H4 (cell line): ENCODE measurements at places on chromosomes 5 and 9. TPM values are rescaled to one million over a fixed set of nuclear protein-coding genes. Genes with fewer than 3 reads are reported as not detected.

DNA sequence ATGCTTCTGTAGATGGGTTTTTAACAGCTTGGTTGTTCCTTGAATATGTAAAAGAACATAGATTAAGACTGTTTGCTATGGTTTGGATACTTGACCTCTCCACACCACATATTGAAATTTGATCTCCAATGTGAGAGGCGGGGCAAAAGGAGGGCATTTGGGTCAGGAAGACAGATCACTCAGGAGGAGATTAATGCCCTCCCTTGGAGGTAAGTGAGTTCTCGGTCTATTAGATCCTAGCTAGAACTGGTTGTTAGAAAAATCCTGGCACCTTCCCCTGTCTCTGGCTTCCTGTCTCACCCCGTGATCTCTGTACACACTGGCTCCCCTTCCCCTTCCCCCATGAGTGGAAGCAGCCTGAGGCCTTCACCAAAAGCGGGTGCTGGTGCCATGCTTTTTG lies 281.1 kb upstream of the ANKRD55 start:
- DNase-seq: no peak

- no peak for DNase-seq
These were observed 16.7 kb downstream of the NXNL2 start for GRCh38 chr9:88551546-88552137.

- DNase-seq: no peak
These were observed 59.5 kb downstream of the PIK3R1 start for GRCh38 chr5:68274847-68275651.

DNA sequence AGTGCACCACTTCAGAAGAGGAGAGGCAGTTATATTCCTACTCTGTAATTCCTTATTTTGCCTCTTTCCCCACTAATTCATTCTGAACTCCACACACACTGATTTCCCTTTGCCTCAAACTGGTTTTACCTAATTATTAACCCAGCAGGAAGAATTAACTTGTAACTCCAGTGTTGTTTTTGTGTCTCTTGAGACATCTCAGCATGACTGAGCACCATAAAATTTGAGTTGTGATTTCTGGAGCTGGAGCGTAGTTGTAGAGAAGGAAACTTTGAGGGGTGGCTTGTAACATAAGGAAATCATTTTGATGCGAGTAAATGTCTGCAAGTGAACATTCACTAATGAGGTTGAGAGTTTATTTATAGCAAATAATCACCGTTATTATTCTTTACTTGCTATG lies 265.2 kb downstream of the TMEM38B start:
- no peak for DNase-seq

- DNase-seq: no peak
These were observed 23.6 kb upstream of the SLC6A3 start for GRCh38 chr5:1468629-1469527.

- DNase-seq: peak; percentile 83
These were observed 192.6 kb upstream of the PRDM9 start for GRCh38 chr5:23314827-23315226.

The ABO gene
- total RNA-seq: not detected in 2 replicates

The NUTM2F gene
- not detected in 2 replicates for total RNA-seq

The KIF24 gene
- total RNA-seq: 5.5 and 5.9 TPM in 2 replicates

The IL11RA gene
- 8.9 and 12.4 TPM in 2 replicates for total RNA-seq
